Hindlimb muscle (tissue), 1 donor: ENCODE measurements at places on chromosomes 3 and 15. TPM values are rescaled to one million over a fixed set of nuclear protein-coding genes. Genes with fewer than 3 reads are reported as not detected.

The SPATA12 gene
- polyA plus RNA-seq, result 0.08 TPM

The RTF1 gene
- polyA plus RNA-seq, result 46.6 TPM

DNA sequence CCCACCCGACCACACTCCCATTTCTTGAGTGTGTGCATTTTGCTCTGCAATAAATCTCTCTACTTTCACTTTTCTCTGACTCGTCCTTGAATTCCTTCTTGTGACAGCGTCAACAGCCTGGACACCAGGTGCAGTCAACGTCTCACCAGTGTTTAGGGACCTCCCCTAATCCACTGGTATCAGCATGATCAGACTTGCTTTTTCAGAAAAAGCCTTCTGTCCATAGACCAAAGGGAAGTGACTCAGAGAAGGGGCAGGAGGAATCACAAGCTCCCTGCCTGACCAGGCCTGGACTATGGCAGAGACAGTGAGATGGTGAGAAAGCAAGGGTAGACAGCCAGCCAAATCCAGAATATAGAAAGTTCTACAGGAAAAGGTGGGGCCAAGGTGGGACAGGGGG is 15.5 kb downstream of the CCR5 start:
- no peak for DNase-seq

DNA sequence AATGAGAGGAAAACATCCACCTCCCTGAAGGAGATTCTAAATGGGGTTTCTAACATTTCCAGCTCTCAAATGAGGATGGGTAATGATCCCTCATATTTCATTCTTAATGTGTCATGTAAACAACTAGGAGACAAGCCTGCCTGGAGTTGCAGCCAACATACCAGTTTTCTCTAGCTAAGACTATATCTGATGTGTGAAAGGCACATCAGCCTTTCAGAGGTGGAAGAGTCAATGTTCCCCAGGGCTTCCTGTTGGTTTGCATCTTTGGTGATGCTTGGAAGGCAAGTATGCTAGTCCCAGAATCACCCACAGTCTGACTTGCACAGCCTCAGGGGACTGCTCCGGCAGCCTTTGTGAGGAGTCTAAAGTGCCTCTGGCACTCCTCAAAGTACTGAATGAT is 921.2 kb downstream of the SQOR start:
- DNase-seq, result no peak

DNA sequence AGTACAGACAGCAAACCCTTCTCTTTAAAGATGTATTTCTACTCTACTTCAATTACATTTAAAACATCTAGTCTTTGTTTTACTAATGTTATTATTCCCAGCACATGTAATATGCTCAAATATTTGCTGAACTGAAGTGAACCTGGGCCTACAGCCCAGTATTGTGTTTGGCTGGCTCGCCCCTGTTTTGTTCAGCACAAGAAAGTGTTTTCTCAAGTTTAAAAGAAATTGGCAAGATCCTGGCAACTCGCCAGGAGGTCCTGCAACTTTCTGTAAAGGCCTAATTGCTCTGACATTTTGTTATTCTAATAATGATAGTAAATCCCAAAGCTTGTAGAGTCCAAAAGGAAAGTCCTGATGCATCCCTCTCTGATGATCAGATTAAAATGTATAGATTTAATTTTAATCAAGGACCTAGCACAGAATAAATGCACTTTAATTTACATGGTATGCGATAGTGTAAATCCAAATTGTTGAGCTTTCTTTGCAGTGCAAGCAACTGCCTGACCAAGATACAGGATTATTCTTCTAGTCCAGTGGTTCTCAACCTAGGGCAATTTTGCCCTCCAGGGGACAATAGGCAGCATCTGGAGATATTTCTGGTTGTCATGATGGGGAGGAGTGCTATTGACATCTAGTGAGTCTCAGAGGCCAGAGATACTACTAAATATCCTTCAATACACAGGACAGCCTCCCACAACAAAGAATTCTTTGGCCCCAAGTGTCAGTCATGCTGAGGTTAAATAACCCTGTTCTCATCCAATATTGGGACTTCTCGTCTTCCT is 35.7 kb upstream of the TMOD3 start:
- DNase-seq, result peak; percentile 45

DNA sequence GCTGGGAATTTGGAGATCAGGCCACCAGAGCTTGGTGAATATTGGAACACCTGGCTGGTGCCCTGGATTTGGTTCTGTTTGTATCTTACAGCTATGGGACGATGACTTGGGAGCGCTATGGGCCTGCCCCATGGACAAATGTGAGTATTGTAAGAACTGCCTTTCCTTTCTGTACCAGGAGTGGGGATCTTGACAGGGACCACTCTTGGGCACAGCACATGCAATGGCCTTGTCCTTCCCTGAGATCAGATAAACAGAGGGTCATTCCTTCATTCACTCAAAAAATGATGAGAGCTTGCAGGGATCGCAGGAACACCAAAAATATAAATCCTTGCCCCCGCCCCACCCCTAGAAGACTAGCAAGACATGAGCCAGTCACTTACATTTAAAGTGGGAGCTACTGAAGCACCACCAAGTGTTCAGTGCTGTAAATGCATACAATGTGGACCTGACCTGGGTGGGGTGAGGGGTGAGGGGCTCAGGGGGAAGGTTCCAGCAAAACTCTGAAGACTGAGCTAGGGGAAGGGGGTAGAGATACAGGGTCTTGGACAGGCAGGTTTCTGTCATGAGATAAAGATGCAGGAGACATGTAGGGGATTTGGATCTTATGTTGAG is 2.7 kb upstream of the CRELD1 start:
- no peak for DNase-seq

GRCh38 chr15:50186752-50187151 is 4.8 kb downstream of the SLC27A2 start:
- DNase-seq, result no peak

- no peak for DNase-seq
These were observed 583.6 kb upstream of the ROBO2 start for GRCh38 chr3:76456322-76456721.

DNA sequence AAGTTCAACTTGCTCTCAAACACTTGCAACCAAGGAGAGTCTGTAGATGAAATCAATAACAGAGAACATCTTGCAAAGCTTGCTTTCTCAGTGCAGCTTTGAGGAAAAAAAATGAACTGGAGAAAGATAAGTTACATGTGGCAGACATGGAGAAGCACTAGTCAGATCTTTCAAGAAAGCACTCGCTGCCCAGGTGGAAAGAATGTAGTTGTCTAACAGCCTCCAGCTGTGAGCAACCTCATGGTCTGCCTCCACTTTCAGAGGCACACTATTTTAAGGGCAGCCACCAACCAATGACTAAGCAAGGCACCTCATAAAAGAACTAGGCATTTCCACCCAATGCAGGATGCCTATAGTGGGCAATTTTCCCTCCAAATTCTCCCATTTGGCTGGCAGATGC is 125.4 kb upstream of the CPNE4 start:
- DNase-seq, result no peak

DNA sequence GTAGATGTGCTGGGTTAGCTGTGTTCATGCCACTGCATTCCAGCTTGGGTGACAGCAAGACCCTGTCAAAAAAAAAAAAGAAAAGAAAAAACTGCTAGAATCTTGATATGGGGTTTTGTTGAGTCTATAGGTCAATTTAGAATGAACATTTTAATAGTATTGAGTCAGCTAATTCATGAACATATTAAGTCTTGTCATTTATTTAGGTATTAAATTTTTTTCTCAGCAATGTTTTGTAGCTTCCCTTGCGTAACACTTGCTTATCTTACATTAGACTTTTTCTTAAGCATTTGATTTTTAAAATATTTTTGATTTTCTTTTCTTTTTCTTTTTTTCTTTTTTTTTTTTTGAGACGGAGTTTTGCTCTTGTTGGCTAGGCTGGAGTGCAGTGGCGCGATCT is 60.7 kb upstream of the GOLGA6B start:
- DNase-seq, result no peak

DNA sequence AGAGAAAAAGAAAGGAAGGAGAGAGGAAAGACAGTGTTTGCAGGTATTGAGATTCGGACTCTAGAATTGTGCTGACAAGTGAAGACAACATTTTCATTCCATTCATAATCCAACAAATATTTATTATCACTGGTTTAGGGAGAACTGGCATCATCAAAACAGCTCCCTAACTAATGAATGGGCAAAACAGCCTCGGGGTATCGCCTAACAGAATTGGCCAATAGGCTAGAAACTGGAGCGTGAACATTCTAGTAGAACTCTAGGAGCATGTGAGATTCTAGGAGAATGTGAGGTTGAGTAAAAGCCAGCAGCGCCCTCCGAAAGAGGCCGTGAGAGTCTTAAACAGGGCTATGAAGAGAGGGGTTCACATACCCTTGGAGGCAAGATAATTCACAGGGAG is 221.8 kb upstream of the WNT5A start:
- DNase-seq, result no peak

DNA sequence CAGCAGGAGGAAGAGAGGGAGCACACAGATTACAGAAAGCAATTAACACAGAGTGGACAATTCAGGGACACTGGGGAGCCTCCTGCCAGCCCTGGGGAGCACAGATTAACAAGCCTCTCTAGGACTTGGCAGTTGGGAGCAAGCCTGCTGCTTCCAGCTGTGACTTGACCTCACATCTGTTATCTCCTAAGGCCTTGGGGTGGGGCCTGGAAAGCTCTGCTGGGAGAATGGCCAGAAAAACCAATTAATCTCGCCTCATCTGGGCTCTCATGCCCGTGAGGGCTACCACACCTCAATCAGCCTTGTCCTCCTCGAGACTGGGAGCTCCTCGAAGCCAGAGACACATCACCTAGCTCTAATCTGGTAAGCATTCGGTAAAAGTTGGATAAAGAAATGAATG is 39.1 kb downstream of the SEMA5B start:
- DNase-seq, result no peak

DNA sequence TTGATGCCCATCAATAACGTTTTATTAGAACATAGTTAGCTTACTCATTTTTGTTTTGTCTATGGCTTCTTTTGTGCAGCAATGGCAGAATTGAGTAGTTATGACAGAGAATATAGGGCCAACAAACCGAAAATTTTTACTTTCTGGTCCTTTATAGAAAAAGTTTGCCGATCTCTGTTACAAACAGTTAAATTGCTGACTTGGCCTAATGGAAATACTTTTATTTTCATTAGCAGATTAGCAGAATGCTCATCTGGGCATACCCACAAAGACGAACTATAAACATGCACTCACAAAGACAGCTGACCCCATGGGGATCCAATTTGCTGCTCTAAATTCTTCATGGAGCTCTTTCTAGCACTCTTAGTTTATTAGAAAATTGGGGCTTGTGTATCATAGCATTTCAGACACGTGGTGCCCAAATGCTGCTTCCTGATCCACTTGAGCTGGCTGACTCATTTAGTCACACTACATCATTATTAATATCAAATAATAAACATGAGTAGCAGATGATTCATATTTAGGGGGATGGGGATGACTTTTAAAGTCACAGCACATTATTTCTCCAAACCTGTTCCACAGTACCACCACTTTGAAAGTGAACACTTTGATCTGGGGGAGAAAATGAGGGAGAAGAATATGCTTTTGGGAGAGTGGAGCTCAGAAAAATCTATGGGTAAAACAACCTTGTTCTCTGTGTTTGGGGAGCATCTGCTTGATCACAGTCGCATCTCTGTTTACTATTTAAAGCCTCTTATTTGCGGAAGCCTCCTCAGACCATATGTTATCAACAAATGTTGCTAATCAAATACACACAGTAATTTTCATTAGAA is 228.1 kb upstream of the FEZF2 start:
- DNase-seq, result no peak

- DNase-seq, result no peak
These were observed 6.4 kb upstream of the CPOX start for GRCh38 chr3:98599647-98600411.

- DNase-seq, result no peak
These were observed 382.9 kb upstream of the DPH6 start for GRCh38 chr15:35928847-35929246.

DNA sequence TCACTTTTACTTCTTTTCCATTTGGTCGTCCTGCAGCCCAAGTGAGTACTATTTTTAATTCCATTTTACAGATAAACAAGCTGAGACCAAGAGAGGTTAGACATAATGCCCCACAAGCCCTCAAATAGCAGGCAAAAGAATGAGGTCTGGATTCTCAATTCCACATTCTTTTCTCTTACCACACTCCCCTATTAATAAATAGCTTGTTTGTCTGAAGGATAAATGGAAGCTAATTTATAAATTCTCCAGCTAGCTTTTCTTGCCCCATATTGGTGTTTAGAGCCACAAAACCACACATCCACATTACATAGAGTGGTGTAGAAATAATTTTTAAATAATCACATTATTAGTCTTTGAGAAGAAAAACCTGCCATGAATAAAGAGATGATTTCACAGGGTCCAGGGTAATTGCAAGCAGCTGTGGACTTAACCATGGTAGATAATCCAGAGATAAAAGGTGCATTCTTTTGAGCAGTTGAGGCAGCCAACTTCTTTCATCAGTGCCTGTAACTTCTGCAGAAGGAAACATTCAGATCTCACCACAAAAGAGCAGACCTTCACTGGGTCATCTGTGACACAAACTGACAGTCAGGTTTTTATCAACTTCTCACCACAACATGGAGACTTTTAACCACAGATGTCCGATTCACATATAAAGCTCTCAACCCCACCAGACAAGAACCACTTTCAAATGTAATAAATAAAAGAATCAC is 313.4 kb upstream of the STT3B start:
- DNase-seq, result no peak

- no peak for DNase-seq
These were observed 71.4 kb downstream of the DUT start for GRCh38 chr15:48402427-48403177.

The CCR2 gene
- 0.58 TPM for polyA plus RNA-seq

DNA sequence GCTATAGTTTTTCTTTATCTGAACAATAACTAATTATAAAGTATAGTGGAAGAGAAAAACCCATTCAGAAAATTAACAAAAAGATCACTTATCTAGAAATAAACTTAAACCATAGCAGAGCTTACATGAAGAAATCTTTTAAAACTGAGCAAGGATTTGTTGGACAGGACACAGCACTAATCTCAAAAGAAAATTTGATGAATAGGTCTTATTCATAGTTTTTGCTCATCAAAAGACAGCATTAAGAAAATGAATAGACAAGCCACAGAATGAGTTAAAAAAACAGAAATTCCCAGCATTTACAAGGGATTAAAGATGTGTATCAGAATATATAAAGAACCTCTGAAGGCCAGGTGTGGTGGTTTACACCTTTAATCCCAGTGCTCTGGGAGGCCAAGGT is 29.5 kb downstream of the PIK3CA start:
- no peak for DNase-seq

- DNase-seq, result no peak
These were observed 340.8 kb downstream of the LRRC3B start for GRCh38 chr3:26963361-26963743.

DNA sequence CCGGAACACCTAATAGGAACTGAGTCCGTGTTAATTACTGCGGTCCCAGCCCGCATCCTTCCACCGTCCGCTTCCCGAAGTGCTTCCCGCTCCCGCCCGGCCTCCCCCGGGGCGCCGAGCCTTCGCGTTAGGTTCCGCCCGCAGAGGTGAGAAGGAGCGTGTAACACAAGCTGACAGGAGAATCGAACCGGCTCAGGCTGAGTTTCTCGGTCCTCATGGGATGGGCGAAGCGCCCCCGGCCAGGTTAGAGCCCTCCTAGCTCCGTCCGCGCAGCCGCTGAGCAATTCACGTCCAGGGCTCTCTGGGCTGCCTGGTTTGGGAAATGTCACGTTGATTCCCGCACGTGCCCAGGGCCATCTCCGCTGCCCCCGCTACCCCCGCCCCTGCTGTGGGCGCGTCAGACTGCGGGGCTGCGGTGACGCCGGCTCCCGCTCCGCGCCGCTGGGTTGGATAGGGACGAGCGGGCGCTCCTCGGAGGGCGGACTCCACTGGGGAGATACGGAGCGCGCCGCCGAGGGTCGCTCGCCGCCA is 954 bp downstream of the CLDN11 start:
- DNase-seq, result no peak

The CHRNA7 gene
- 1.6 TPM for polyA plus RNA-seq

The TNFAIP8L3 gene
- 1.5 TPM for polyA plus RNA-seq

- no peak for DNase-seq
These were observed 21.7 kb upstream of the FMN1 start for GRCh38 chr15:33215941-33216872.
